Left ventricle myocardium inferior (tissue), 1 donor: ENCODE measurements at places on chromosomes 3 and 15.

DNA sequence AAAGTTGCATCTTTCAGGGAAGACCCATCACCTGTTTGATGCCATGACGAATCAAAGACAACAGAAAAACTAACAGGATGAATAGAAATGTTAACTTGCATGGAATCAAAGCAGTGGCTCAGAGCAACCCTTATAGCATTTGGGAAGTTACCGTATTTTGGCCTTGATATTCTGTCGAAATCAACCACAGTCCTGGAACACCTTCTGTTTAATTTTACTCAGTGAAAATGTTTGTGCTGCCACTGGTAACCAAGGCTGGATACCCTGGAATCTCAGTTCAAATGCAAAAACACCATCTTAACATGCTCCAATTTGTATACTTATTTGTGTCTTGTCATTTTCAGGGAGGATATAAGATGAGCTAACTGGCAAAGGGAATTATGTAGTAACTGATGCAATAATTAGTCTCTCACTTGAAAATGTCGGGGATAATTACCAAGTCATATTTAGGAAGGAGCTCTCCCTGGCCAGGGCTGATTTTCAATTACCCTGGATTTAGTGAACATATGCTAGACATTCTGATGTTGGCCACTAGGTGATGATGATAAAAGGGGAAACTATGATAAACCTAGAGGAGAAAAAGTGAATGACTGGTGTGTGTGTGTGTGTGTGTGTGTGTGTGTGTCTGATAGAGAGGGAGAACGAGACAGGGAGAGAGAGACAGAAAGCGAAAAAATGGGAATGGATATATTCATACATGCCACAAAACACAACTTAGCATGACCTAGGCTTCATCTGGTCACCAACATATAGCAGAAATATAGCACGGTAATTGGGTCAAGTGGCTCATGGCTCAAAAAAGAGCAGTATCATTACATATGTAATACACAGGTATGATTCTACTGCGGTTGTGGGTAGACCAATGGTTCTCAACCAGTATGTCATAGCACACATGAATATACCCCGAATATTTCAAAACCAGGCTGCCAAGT lies 19.0 kb upstream of the PRICKLE2 start:
- no peak for DNase-seq

DNA sequence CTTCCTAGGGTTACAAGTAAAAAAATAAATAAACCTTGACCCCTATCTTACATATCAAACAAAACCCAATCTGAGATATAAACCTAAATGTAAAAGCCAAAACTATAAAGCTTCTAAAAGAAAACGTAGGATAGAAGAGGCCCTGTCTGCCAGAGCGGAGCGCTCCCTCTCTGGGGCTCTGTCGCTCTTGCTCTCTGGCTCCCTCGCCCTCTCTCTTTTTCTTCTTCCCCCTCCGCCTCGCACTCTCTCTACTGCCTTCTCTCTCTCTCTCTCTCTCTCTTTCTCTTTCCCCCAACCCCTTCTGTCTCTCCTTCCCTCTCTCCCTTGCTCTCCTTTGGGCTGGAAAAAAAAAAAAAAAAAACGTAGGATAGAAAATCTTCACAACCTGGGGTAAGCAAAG lies 21.6 kb downstream of the RYK start:
- no peak for DNase-seq

GRCh38 chr15:89494941-89495637 lies 1.3 kb downstream of the RHCG start:
- DNase-seq: no peak

DNA sequence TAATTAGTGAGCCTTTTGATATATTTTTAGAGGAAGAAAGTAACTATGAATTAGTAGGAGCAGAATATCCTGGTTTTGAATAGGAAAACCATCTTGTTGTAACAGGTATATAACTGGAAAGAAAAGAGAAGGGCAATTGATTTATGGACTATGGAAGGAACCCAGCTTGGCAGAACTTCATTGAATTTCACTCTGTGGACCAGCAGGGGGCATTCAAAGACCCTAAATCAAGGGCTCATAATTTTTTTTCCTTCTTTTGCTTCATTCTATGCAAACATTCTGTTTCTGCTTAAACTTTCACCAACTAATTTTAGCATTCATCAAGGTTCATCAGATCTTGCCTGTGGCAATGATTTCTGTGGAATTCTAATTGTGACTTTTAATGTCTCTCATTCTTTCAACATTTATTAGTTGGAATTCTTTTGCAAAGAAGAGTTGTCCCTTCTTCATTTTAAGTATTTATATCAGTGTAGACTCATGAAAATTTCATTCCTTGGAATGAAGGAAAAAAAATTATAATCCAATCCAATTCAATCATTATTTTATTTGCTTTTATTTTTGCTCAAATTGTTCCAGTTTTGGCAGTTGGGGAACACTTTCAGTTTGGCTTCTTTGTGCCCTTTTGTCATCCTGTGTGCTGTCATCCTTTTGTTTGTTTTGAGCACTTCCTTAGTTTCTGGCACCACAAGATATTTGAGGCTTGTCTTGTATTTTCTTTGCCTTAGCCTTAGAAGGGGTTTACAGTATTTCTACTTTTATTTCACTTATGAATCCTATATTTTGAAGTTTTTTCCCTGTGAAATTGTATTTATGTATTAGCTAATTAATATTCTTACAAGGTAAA lies 30.4 kb downstream of the NXPE3 start:
- DNase-seq: no peak

GRCh38 chr3:151890721-151891141 lies 17.3 kb downstream of the SUCNR1 start:
- DNase-seq: no peak

DNA sequence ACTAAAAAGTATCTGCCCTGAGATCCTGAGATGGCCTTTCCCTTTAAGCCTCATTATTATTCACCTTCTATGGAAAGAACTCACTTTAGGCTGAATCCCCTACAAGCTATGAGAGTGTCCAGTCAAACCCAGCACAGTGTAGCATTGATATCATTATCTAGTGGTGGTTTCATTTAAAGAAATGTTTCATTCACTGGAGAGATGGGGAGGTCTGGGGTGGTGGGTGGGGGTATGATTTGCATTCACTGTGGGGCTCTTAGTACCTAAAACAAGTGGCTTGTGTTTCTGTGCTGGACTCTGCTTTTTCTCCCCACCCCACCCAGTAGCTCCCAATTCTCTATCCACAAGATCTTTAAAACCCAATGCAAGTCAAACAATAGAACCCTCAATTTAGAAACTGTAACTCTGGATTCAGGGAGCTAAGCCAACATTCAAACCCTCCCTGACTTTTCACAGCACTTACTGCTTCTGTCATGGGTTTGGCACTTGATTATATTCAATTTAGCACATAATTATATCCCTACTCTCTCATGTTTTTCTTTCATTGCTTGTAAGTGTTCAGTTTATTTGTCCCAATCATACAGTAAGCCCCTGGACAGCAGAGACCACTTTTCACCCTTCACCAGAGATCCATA lies 310.5 kb upstream of the THBS1 start:
- no peak for DNase-seq

DNA sequence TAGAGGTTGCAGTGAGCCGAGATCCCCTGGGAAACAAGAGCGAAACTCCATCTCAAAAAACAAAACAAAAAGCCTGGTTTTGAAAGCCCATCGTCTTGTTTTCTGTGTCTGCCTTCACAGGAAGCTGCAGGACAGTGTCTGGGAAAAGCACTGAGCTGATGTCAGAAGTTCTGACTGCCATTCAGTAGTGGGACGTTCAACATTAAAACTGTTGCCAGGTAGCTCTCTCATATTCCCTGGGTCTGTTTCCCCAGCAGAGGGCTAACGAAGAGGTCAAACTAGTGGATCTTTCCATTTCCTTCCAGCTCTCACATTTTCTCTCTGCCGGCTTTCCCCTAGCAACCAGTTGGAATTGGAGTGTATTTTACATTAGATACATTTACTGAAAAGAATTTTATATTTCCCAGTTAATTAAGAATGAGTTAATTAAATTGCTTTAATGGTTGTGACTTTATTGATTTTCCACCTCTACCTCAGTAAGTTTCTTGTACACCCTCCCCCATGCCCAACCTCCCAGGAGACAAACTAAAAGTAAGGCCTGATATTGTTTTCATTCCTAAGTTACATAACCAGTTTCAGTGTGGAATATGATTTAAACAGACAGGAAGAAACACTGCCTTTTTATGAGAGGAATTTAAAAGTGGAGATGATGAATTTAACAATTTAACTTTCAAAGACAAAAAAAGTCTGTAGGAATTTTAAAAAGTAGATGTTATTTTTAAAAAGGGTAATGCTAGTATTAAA lies 29.9 kb downstream of the RCN2 start:
- DNase-seq: no peak

- DNase-seq: no peak
These were observed 13.5 kb upstream of the SLC9C1 start for GRCh38 chr3:112307557-112307956.

GRCh38 chr15:95293456-95294031 lies 1037.0 kb upstream of the NR2F2 start:
- no peak for DNase-seq

GRCh38 chr15:58487041-58487723 lies 55.4 kb downstream of the LIPC start:
- no peak for DNase-seq

- no peak for DNase-seq
These were observed 73.0 kb downstream of the MYH15 start for GRCh38 chr3:108437439-108437838.

DNA sequence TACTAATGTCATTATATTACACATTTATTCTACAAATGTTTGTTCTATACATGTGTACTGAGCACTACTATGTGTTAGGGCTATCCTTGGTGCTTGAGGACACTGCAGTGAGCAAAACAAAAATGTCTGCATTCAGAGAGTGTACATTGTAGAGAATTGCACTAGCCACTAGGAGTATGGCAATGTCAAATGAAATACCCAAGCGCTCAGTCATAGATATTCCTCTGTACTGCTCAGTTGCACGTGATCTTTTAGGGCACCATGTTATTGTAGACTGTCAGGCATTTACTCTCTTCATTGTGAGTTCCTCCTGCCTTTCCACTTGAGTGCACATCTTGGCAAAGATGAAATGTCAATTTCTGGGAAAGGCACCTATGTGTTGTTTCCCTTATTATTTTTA lies 36.8 kb downstream of the FNDC3B start:
- DNase-seq: no peak

DNA sequence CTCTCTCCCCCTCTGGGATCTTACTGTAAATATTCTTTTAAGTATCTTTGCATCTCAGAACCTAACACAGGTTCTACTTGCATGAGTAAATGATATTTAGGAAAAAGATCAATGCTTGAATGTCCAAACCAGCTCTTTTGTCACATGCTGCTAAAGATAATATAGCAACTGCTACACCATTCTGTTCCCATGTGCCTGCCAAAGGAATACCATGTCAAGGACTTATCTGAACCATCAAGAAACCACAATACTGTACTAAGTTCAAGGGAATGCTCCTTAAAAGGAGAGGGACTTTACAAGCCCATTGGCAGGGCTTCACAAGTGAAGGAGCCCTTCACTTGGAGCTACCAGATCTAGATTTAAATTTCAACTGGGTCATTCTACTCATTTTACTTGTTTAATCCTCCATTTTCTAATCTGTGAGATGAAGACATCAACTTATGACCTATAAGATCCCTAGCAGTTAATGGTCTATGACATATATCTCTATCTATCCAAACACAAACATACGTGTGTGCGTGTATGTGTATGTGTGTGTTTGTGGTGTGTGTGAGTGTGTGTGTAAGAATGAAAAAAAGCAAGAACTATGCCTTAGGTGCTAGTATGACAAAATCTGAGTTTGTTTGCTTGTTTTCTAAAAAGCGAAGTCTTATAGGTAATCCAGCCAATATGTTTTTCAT lies 13.0 kb upstream of the SEC62 start:
- no peak for DNase-seq

- DNase-seq: no peak
These were observed 598.4 kb upstream of the ZNF717 start for GRCh38 chr3:76383781-76384180.

DNA sequence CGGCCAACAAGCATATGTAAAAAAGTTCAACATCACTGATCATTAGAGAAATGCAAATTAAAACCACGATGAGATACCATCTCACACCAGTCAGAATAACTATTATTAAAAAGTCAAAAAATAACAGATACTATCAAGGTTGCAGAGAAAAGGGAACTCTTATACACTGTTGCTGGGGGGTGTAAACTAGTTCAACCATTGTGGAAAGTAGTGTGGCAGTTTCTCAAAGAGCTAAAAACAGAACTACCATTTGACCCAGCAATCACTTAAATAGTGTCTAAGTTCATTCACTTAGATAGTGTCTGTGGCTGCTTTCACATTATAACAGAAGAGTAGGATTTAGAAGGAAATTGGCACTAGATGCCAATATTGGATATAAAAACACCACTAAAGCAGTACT lies 49.7 kb downstream of the CGGBP1 start:
- DNase-seq: no peak

- no peak for DNase-seq
These were observed 129.2 kb downstream of the NEK10 start for GRCh38 chr3:27239951-27240350.

DNA sequence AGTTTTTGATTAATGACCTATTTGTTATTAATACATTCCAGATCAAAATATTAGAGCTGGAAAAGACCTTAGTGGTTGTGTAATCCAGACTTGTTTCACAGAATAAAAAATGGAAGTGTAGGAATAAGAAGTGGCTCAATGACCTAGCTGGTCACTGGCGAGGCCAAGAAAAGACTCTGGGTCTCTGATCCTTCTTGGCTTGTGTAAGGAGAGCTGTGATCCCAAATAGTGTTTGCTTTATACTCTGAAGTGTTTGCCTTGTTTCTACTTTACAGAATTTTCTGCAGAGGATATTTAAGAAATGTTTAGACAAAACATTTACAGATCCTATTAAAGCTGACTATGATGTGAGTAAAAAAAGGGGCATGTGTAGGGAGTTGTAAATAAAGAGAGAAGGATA lies 7.1 kb downstream of the C3orf85 start:
- no peak for DNase-seq

DNA sequence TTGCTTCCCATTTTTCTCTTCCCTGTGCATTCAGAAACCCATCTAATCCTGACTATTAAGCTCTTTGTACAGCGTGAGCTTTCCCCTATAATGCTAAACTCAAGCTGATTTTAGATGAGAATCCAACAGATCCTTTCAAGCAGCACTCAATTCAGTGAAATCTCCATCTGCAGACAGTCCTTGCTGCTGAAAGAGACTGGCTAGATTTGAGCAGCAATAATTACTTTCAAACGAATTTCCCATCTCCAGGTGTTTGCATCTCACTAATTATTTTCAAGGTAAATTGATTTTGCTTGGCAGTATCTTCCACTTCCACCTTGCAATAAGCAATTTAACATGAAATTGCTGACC lies 49.5 kb upstream of the SLC7A14 start:
- no peak for DNase-seq

GRCh38 chr3:124965413-124965812 lies 30.9 kb upstream of the MUC13 start:
- no peak for DNase-seq

DNA sequence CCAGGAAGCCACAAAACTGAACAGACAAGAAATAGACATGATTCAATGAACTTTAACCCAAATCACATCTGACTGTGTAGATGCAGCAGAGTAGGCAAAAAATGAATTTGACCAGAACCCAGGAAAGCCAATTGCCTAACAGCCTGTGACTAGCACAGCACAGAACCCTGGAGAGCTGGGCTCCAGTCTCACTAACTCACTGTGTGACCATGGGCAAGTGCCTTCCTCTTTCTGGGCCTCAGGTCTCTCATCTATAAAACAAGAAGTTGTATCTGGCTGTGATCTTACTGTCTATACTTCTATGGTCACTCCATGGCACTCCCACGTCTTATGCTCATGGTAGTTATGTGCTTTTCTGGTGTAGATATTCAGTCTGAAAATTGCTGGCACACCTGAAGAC lies 48.1 kb upstream of the USP3 start:
- no peak for DNase-seq
